Activated CD4-positive, alpha-beta T cell treated with anti-CD3 and anti-CD28 coated beads for 1 hour (primary cell): ENCODE measurements at places on chromosomes 5 and 9.

- DNase-seq: no peak
These were observed 346.9 kb upstream of the TLE4 start for GRCh38 chr9:79224672-79225433.

GRCh38 chr5:147065071-147065470, 169.8 kb upstream of the STK32A start:
- DNase-seq: no peak

GRCh38 chr5:172725273-172725672, 45.7 kb downstream of the DUSP1 start:
- DNase-seq: no peak

DNA sequence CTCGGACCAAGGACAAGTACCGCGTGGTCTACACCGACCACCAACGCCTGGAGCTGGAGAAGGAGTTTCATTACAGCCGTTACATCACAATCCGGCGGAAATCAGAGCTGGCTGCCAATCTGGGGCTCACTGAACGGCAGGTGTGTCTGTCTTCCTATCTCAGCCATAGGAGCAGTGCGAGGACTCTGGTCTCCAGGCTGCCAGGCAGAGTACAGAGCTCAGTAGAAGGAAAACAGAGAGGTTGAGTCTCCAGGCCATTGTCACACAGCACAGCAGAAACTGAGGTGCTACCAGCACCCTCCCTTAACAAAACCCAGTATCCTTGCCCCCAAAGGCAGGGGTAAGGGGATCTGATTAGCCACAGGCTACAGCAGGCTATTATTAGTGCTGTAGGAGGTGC, 7.1 kb upstream of the SLC6A7 start:
- no peak for DNase-seq

GRCh38 chr9:31232485-31232884, 1152.0 kb upstream of the ACO1 start:
- no peak for DNase-seq

GRCh38 chr5:147671365-147671764, 111.2 kb downstream of the JAKMIP2 start:
- DNase-seq: no peak

DNA sequence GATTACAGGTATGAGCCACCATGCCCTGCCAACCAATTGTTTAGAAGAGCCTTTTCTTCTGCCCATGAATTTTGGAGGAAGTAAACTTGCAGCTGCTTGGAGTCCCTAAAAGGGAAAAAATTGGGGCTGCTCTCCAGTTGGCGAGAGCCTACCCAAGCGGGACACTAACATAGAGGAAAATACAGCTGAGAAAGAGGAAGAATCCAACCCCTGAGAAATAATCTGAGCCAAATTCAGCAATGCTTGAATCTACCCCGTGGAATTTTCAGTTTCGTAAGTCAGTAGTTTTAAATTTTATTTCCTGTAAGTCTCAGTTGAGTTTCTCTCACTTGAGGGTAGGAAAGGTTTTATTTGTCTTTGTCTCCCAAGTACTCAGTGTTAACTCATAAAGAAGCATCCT, 30.4 kb upstream of the UBTD2 start:
- no peak for DNase-seq

DNA sequence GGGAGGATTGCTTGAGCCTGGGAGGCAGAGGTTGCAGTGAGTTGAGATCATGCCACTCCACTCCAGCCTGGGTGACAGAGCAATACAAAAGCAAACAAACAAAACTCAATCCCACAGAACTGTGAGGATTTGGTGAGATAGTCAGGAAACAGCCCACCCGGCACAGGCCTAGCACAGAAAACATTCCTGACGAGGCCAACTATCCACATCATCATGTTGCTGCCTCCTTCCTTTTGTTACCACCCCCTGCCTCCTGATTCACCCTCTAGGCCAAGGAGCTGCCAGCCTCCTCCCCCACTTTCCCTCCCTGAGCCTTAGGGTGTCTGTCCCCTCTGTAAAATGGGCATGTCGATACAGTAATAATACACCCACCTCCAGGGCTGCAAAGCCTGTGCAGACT, 39.0 kb downstream of the STK10 start:
- DNase-seq: no peak

DNA sequence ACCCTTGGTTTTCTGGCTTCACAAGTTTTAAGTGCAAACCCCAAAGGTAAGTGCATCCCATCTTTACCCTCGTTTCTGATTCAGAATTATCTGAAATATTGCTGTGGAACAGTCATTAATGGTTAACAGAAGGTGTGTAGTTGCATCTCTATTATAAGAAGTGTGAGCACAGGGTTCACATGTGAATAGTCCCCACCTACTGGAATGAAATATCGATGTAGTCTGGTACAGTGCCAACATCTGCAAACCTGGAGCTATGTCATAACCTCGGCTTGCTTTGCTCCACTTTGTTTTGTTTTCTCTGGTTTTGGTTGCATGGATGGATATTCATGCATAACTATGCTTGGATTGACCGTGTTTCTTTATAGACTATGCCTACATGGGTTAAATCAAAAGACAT, 12.6 kb downstream of the HTR4 start:
- DNase-seq: no peak

- no peak for DNase-seq
These were observed 42.0 kb downstream of the SUB1 start for GRCh38 chr5:32627219-32627870.

- DNase-seq: no peak
These were observed 58.6 kb downstream of the TMC1 start for GRCh38 chr9:72579880-72580550.

GRCh38 chr9:20782289-20782688, 98.2 kb downstream of the FOCAD start:
- no peak for DNase-seq

DNA sequence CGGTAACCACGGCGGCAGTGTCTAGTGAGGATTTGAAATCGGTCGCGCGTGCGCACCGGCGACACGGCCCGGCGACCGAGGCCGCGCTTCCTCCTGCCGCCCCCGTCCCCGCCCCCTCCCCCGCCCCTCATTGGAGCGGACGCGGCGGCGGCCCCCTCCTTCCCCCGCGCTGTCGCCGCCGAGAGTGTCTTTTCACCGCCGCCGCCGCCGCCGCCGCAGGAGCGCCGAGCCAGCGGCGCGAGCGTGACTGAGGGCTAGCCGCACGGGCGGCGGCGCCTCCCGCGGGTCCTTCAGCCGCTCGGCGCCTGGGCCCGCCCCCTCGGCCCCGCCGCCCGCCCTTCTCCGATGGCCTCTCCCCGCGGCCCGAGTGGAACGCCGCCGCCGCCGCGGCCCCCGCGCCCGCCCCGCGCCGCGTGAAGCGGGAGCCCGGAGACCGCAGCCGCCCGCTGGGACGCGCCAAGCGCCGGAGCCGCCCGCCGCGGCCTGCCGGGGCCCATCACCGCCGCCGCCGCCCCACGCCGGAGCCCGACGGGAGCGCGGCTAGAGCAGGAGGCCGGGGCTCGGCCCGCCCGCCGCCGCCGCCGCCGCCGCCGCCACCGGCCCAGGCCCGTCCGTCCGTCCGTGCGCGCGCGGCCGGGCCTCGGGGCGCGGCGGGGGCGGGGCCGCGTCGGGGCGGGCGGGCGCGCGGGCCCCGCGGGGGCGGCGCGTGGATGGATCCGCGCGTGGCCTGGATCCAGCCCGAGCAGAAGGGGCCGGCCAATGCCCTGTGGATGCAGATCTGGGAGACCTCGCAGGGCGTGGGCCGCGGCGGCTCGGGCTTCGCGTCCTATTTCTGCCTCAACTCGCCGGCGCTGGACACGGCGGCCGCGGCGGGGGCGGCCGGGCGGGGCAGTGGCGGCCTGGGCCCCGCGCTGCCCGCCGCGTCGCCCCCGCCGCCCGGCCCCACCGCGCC, at the start of gene TENT4A:
TENT4A (plus strand) TSS at position 159 of the 952 bp plus-strand sequence; CDS start at position 711, 552 bp downstream.
- DNase-seq: no peak
